WTC11 (cell line): ENCODE measurements at places on chromosomes 12 and 14. TPM values are rescaled to one million over a fixed set of nuclear protein-coding genes. Genes with fewer than 3 reads are reported as not detected.

- H3K4me3 ChIP-seq = no peak overlapping the region
- no peaks in the 10 kb centered on the region for H3K27me3 ChIP-seq
- no peak overlapping the region for H3K27ac ChIP-seq
Observed at GRCh38 chr12:11748903-11749302, 99.4 kb downstream of the ETV6 start.

DNA sequence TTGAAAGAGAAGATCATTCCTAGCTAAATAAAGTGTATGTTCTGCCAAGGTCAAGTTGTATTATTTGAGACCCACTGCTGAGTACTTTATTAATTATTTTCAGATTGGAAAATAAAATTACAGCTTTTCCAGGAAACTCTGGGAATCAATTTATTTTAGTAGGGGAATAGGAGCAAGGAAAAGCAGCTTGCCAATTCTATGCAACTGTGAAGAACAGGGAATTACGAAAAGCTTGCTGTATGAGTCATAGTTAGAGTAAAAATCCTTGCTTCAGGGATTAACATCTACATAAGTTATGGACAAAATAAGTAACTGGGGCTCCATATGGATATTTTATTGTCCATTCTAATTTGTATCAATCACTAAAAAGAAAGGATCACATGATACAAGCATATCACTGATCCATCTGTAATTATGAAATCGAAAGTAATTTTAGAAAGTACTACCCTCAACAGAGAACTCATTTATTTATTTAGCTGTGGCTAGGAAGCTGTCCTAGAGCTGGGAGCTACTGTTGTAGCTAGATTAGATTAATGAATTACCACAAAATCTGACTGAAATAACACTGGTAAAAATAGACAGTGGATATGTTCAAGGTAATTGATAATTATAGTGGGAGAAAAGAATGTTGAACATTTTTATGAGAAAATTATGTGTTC, 303.5 kb upstream of the NPAS3 start:
- H3K27me3 ChIP-seq = no peaks in the 10 kb centered on the region
- H3K36me3 ChIP-seq = no peaks in the 10 kb centered on the region

ARHGAP9 gene
- total RNA-seq = 3.6 to 3.9 TPM (median 3.8 TPM) in 3 replicates

SLC8A3 gene
- 0.57 to 0.89 TPM (median 0.63 TPM) in 3 replicates for total RNA-seq

IGF1 gene
- total RNA-seq = 0.05 TPM in 1 of 3 replicates, not detected in the others

DNA sequence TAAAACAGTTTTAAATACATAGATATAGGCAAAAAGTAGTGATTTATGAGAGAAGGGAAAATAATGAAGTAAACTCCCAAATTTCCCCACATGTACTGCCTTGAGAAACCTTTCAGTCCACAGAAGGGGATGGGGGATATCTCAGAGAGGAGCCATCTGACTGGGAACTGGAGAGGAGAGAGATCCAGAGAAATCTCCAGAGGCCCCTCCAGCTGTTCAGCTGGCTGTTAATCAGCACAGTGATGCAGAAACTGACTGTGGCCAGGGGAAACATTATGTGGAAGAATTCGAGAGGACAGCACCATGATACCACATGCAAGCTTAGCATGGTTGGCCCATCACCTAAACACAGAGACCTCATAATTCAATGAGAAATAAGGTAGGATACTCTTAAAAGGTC, 1165.9 kb upstream of the TMEM132C start:
- H3K4me1 ChIP-seq = no peaks in the 10 kb centered on the region
- DNase-seq = no peak
- H3K4me3 ChIP-seq = no peak overlapping the region
- H3K36me3 ChIP-seq = peaks cover 25% of the 10 kb centered on the region
- no peak overlapping the region for H3K27ac ChIP-seq

- no peaks in the 10 kb centered on the region; the same call in 1 of the 2 replicates for H3K27me3 ChIP-seq
- DNase-seq = no peak
- no peaks in the 10 kb centered on the region for H3K4me1 ChIP-seq
Observed at GRCh38 chr14:78412475-78412874, 242.3 kb downstream of the NRXN3 start.

DNA sequence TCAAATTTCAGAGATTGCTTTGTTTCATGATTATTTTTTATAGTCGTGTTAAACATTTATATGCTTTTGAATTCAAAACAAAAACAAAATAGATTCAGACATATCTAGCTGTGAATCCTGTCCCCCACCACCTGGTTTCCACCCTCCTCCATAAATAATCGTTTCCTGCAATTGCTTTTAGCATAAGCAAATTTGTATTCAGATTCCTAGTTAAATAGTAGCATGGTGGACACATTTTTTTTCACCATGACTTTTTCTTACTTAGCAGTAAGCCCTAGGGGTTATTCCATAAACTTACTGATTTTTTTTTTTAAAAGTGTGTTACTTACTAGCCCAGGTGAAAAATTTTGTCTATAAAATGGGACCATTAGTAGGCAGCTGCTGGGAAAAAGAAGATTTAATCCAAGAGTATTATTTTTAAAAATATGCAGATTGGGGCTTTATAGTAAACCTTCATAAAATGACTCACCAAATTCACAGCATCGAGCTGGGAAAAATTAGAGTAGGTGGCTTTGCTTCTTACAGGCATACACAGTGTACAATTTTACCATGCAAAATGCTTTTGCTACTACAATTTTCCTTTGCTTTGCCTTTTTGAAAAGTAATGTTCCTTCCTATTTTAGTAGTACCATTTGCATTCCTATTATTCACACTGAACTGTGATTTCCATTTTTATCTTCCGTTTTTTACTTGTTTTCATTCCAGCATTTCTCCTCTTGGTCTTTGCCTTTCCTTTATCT, 117.8 kb downstream of the BTG1 start:
- no peak overlapping the region for H3K4me3 ChIP-seq
- H3K4me1 ChIP-seq = peaks cover 27% of the 10 kb centered on the region
- no peaks in the 10 kb centered on the region; the same call in 1 of the 2 replicates for H3K27me3 ChIP-seq
- no peak overlapping the region; the same call in 1 of the 2 replicates for H3K27ac ChIP-seq
- DNase-seq = no peak

DNA sequence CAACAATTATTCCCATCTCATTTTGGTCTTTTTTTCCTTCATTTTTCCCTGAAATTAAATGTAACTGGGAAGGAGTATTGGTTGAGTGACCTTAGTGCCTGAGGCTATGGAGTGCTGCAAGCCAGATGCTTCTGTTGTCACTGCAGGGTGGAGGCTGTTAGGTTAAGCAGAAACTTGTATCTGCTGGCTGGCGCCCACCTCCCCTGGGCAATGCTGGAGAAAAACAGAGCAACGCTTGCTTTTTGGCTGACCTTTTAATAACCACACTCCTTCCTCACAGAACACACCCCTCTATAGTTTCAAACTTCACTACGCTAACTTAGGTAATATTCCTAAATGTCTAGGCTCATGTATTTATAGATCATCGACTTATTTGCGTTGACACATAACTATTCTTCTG, 583.5 kb upstream of the NOVA1 start:
- no peak overlapping the region for H3K4me3 ChIP-seq
- DNase-seq = no peak
- no peaks in the 10 kb centered on the region for H3K36me3 ChIP-seq
- no peak overlapping the region for H3K27ac ChIP-seq
- no peaks in the 10 kb centered on the region for H3K27me3 ChIP-seq

GRCh38 chr12:65602610-65603295, 221.5 kb upstream of the HMGA2 start:
- no peak overlapping the region for H3K27ac ChIP-seq
- peaks cover 3% of the 10 kb centered on the region for H3K36me3 ChIP-seq
- no peaks in the 10 kb centered on the region for H3K27me3 ChIP-seq
- no peak overlapping the region for H3K4me3 ChIP-seq
- peaks cover 29% of the 10 kb centered on the region for H3K4me1 ChIP-seq

TMEM121 gene
- 0.81 to 1.9 TPM (median 1.5 TPM) in 3 replicates for total RNA-seq

STRAP gene
- total RNA-seq = 196 to 221 TPM (median 201 TPM) in 3 replicates
